ENCODE measurements at places on chromosomes 4 and X.

DNA sequence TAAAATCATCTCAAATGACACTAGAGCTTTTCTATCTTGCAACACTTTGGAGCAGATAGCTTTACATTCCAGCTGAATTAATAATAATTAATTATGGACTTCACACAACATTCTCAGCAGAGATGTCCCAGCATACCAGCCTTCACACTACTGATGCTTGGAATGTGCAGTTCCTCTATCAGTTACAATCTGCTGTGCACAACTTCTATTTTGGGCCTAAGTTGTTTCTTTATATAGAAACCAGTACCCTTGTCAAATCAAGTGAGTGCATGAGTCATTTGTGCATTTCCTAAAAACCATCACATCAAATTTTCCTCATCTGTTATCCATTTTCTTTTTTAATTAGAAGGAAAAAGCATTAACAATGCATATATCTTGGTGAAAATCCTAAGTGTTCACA is 8.8 kb upstream of the RASL11B start:
- no peak for DNase-seq

- no peak for DNase-seq
These were observed 9.8 kb upstream of the ARX start for GRCh38 chrX:25025615-25026014.

- DNase-seq = no peak
These were observed 77.4 kb downstream of the MBNL3 start for GRCh38 chrX:132411310-132411977.

DNA sequence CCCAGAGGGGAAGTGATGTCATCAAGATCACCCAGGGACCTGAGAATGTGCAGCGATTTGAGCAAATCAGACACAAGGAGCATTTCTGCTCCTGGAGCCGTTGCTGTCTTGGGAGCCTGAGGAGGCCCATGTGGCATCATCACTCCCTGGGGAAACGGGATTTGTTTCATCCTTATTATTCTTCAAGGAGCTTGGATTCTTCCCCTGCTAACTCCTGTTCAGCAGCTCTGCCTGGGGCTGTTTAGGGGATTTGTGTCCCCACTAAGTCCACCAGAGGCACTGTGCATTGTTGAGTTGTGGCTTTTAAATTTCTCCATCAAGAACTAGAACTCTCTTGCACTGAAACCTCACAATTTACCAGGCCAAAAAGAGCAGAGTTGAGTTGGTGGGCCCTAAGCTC is 104.2 kb upstream of the MSX1 start:
- DNase-seq = no peak

- no peak for DNase-seq
These were observed 1801.0 kb downstream of the C4orf33 start for GRCh38 chr4:130896920-130897319.

DNA sequence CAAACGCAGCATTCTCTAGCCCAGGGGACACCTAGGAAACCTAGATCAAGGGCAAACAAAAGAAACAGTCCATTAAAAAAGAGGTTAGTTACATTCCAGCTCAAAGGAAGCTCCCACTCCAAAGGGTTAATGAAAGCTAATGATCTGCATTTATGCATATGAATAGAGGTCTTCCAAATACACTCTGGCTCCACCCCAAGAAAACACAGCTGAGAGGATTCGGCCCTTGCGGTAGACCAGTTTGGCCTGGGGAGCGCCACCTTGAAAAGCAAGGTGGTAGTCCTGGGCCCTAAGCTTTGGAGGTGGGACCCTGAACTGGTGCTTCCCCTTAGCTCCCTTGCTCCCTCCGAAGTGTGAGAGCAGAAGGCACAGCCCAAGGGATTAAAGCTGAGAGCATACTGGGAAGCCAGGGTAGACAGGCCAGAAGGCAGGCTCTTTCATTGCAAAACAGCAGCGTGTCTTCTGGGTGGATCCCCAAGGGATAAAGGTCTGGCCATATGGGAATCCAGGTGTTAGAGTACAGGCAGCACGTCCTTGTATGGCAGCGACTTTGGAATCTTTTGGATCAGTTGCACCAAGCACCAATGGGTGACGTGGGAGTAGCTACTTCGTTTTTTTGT is 3.7 kb downstream of the GABRQ start:
- DNase-seq = no peak

- no peak for DNase-seq
These were observed 84.5 kb downstream of the CT47B1 start for GRCh38 chrX:120791013-120791643.

DNA sequence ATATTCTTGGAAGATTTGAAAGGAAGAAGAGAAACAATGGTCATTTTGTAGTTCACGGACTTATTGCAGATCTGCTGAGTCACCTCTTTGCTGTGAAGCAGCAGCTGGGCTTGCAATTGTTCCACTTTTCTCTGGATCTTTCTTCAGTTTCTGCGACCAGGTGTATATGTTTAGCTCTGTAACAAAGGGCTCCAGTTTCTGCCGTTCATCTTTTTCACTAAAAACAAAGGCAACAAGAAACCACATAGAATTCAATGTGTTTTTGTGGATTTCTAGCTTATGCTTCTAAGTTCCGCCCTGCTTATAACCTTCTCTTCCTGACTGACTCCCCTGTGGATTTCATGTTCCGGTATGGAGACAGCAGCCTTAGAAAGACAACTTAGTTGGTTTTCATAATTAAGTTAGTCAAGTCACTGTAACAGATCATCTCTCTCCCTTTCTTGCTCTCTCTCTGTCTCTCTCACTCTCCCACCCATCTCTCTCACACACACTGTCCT is 121.6 kb upstream of the EPHA5 start:
- no peak for DNase-seq

DNA sequence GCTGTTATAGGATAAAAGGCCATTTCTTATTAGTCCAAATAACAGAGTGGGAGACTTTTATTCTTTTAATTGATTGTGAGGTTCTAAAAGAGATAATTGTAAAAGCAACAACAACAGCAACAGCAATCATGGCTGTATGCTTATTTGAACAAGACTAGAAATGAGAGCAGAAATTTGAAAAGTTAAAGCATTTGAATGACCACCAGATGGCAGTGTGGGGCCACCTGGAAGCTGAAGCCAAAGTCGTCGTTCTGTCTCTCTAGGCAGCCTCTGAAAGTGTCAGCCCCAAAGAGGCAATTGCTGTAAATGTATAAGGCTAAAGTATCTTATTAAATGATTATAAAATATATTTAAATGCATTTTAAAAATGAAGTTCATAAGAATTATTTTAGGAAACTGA is 42.2 kb downstream of the SH2D1A start:
- peak; percentile 9 for DNase-seq

DNA sequence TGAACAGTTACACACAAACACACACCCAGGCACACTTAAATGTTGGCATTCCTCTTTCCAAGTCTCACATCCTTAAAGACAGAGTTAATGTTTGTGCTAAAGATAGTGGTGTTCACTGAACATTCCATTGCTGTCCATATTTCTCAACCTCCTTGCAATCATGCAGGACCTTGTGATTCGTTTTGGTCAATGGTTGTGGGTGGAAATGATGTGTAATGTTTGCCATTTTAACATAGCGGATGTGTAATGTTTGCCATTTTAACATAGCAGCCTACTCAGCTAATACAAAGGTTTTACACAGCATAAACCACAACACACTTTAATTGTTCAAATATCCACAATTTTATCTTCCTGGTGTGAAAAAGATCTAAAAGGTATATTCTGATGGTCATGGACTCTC is 93.9 kb downstream of the CEP44 start:
- DNase-seq = no peak

DNA sequence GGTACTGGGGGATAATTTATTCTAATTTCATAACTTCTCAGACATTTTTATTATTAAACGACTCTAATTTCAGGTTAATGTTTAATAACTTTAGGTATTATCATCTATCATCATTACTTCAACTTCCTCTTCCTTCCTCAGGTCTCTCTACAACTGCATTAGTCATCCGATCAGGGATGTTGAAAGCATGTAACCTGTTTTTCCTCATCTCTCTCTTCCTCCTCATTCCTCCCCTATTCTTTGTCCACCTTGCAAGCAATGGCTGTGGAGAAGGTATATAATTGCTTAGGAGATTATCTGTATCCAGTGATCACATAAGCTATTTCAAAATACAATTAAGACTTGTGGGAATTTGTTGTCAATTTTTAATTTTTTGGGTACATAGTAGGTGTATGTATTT is 632.6 kb upstream of the DIAPH2 start:
- no peak for DNase-seq

- no peak for DNase-seq
These were observed 109.3 kb downstream of the ASB9 start for GRCh38 chrX:15160558-15161095.

- DNase-seq = no peak
These were observed 118.8 kb downstream of the ZNF827 start for GRCh38 chr4:145819853-145820181.

GRCh38 chr4:176066757-176067156 is 1.1 kb downstream of the WDR17 start:
- no peak for DNase-seq

GRCh38 chr4:88953400-88953799 is 103.6 kb downstream of the FAM13A start:
- no peak for DNase-seq

- DNase-seq = no peak
These were observed 609 bp downstream of the REPS2 start for GRCh38 chrX:16946971-16947562.

DNA sequence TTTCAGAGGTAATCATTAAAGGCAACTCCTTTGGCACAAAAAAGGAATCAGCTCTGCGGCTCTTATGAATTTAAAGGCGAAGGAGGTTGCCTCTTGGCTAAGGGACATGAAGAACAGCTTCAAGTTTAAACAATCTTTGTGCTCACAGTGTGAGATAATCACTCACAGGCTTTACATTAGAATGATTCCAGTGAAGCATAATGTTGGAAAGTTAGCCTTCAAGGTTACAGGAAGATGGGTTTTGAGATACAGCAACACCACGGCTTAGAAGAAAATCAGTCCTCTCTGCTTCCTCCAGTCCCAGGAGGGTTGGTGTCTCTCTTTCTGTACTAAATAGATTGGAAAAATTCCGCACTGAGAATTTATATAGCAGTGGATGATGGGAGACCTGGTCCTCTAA is 11.6 kb upstream of the SCD5 start:
- no peak for DNase-seq

DNA sequence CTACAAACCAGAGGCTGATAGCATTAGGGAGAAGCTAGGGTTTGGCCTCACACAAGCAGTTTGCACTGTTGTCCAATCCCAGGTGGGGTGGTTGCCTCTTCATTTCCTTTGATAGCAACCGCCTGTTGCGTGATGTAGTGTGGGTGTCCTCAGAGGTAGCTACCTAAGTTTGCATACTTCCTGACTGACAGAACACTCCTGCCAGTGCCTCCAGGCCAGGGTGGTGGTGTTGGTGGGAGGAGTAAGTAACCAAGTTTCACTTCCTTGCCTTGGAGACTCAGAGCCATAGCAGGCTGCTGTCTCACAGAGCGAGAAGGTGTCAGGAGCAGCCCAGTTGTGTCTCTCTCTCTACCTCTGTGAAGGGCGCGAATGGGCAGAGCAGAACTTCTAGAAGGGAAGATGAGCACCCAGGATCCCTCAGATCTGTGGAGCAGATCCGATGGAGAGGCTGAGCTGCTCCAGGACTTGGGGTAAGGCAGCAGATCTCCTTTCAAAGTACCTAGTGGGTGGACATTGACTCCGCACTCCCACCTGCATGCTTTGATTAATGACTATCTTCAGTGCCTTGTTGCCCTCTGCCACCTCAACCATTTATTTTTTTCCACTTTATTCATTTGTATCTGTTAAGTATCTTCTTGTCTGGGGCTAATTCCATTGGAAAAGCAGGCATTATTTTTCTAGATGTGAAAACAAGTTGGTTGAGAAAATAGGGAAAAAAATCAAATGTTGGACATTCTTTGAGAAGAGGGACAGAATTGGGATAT is at the start of gene DAPP1:
DAPP1 (plus strand) TSS at position 283 of the 764 bp plus-strand sequence; CDS start at position 370, 87 bp downstream.
- peak; percentile 59 for DNase-seq

- no peak for DNase-seq
These were observed 37.8 kb upstream of the TACR3 start for GRCh38 chr4:103757631-103758030.

DNA sequence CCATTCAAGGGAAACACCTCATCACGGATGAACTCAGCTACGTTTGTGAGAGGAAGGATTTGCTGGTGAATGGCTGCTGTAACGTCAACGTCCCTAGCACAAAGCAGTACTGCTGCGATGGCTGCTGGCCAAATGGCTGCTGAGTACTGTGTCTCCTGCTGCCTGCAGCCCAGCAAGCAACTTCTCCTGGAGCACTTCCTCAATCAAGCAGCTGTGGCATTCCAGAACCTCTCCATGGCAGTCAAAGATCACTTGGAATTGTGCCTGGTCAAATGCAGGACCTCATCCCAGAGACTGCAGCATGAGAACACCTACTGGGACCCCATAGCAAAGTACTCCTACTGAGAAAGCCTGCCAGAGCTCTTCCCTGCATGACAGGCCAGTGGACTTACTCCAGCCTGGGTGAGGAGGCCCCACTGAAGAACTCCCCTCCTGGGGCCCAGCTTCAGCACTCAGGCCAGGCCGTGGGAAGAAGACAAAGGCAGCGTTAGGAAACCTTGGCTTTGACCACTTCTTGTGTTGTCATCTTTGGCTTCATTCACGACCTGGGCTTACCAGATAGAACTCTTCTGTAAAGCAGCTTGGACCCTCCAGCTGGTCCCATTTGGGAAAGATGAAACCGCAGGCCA is 244.3 kb downstream of the RBMX2 start:
- DNase-seq = no peak

DNA sequence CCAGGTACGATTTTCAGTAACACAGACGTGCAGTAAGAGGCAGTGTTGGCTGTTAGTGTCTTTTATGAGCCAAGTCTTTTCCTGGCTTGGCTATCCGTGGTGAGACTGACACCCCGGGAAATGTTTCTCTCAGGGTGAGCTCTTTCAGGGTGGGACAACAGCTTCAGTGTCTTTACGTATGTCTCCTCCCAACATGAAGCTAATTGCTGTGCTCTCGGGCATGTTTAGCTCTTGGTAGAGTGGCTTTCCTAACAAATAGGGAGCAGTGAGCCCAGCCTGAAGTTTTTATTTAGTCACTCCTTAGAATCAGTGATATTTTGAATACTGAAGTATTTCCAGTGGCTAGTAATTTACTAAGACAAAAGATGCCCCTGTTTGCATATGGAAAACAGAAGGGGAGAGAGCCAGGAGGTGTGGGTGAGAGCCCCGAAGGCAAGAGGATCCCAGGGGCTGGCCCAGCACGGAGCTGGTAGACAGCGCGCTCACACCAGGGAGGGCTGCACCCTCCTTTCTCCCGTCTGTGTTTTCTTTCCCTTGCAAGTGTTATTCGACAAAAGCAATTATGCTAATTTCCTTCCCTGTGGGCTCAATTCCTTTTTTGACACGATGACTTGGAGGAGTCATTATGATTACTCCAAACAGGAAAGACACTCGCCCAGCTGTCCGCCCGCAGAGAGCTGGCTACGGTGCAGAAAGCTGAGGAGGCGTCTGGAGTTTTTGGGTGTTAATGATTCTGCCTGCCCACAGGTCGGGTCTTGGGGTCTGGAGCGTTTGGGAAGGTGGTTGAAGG is 47.7 kb downstream of the PDGFRA start:
- DNase-seq = no peak

GRCh38 chr4:183485411-183486160 is 19.3 kb upstream of the ING2 start:
- DNase-seq = no peak

- DNase-seq = no peak
These were observed 3.6 kb downstream of the APOO start for GRCh38 chrX:23904096-23904495.

All from stimulated activated CD4-positive, alpha-beta T cell treated with anti-CD3 and anti-CD28 coated beads, Interleukin-12 subunit alpha, Interleukin-12 subunit beta, amount 100 ng/mL, for 48 hours (primary cell).